ENCODE measurements at places on chromosomes 5 and 9. TPM values are rescaled to one million over a fixed set of nuclear protein-coding genes. Genes with fewer than 3 reads are reported as not detected.

FIBCD1 gene
- total RNA-seq = 2.0 TPM

GRCh38 chr5:57989378-57989777 lies 470.5 kb downstream of the PLK2 start:
- ATAC-seq = no peak

DNA sequence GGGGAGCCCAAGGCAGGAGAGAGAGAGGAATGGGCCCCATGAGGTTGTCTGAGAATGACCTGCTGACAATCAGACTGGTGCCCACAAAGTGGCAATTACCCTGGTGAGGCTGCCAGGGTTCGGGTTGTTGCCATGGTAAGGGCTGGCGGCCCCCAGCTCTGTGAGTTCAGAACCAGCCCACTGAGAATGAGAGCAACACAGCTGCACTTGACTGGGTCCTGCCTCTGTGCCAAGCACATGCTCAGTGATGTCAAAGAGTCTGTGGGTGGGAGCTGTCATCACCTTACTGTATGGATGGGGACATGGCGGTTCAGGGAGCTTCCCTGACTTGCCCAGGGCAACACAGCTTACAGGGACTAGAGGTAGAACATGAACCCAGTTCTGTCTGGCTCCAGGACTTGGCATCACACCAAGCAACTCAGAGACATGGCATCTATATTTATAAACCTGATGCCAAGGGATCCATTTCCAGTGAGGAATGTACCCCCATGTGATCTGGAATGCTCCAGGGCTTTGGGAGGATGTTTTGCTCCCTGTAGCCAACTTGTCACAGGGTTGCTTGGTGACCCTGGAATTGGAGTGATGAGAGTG lies 38.2 kb upstream of the TEX48 start:
- ATAC-seq = no peak

TNFSF8 gene
- 0.85 TPM for total RNA-seq

GRCh38 chr9:117739624-117740347 lies 35.6 kb downstream of the TLR4 start:
- ATAC-seq = no peak

- ATAC-seq = no peak
Measured at GRCh38 chr9:129687391-129687790, 21.9 kb downstream of the PRRX2 start.

GRCh38 chr5:57190593-57190992 lies 16.7 kb downstream of the GPBP1 start:
- ATAC-seq = no peak

GRCh38 chr9:75707191-75707590 lies 183.3 kb upstream of the PCSK5 start:
- ATAC-seq = no peak

DNA sequence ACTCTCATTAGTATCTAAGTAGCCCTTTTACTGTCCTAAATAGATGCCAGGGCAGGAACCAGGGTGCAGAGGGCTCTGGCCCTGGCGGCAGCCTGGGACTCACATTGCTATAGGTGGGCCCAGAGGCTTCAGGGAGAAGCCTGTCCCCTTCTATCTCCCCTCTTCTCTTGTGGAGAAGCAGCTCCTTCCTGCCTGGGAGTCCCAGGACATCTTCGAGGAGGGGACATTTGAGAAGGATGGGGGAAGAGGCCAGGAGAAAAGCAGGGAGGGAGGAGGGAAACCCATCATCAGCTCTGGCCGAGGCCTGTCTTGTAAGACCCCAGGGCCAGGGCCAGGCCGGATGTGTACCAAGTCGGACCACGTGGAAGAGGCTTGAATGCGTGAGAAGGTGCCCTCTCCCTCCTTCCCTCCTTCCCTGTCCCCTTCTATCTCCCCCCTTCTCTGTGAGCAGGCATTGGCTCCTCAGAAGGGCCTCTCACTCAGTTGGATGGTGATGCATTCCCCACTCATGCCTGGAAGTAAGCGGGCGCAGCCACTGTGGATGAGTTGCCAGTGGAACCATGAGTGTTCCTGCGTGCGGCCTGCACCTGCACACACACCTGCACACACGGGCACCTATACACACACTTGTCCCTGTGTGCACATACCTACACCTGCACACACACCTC lies 20.7 kb upstream of the LPCAT1 start:
- ATAC-seq = no peak

PDCD1LG2 gene
- total RNA-seq = 0.29 TPM

ORM2 gene
- total RNA-seq = not detected

PCDHA5 gene
- total RNA-seq = not detected

ARL10 gene
- 31.1 TPM for total RNA-seq

DMGDH gene
- 6.0 TPM for total RNA-seq

- ATAC-seq = no peak
Measured at GRCh38 chr5:428219-428618, 14.8 kb upstream of the EXOC3 start.

DNA sequence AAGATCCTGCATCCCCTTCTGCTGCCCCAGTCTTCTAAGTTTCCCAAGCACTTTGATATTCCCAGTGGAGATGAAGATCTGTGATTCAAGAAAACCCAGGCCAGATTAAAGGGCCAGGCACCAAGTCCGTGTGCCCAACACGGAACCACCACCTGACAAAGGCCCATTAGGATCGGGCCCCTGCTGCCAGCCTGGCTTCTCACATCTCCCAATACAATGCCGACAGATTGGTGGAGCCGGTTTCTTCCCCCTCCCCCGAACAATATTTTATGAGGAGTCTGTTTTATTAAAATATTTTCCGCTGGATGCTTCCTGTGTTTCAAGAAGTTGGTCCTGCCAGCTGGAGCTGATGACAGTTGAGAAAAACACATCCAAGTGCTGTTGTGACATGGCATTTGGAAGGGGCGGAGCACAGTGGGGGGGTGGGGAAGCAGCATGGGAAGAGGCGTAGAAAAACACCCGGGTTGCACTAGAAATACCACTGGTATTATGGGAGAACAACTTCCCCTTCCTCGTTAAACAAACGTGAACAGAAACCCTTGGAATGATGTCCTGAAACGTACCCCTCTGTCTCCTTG lies 45.0 kb downstream of the CRB2 start:
- no peak for ATAC-seq

FOXD4 gene
- 0.25 TPM for total RNA-seq

- no peak for ATAC-seq
Measured at GRCh38 chr5:76548525-76549229, 74.5 kb downstream of the F2RL2 start.

GRCh38 chr9:83649080-83649479 lies 26.1 kb downstream of the IDNK start:
- peak; percentile 88 for ATAC-seq

GRCh38 chr5:113276493-113276892 lies 158.3 kb downstream of the TSSK1B start:
- no peak for ATAC-seq

- no peak for ATAC-seq
Measured at GRCh38 chr9:107336718-107337360, 53.8 kb downstream of the RAD23B start.

DNA sequence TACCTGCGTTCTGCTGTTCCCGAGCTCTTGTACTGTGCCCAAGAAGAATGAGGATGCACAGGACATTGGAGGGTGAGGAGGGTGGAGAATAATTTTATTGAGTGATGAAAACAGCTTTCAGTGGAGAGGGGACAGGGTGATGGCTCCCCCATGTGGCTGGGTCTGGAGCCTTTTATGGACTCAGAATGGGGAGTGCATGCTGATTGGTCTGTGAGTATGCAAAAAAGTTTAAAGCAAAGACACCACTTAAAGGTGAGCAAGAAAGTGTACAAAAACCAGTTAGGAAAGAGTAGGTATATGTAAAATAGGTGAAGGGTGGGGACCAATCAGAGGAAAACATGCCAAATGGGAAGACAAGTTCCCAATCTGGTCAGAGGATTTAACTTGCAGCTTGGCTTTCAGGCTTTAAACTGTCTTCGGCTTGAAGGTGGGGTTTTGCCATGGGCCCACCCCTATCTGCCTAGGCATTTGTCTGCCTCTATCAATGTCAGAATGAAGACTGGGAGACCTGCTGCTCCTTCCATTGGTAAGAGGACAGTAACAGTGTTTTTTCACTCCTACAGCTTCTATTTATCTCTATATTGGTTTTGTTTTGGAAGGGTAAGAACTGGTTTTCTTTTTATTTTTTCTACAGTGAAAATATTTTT lies 118.0 kb upstream of the RAI14 start:
- no peak for ATAC-seq

- ATAC-seq = peak; percentile 96
Measured at GRCh38 chr9:91681461-91682305, 258.1 kb upstream of the NFIL3 start.

DNA sequence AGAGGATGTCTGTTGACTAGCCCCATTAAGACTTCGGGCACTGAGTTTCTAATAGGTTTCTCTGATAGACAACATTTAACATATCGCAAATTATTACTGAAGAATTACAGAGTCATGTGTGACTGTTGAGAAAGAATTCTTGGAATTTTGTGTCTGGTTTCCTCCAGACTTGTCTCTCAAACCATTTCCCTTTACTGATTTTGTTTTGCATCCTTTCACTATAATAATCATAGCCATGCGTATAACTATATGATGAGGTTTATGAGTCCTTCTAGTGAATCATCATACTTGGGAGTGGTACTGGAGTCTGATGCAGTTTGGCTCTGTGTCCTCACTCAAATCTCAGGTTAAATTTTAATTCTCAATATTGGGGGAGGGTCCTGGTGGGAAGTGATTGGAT lies 27.0 kb downstream of the ZNF169 start:
- ATAC-seq = no peak

DNA sequence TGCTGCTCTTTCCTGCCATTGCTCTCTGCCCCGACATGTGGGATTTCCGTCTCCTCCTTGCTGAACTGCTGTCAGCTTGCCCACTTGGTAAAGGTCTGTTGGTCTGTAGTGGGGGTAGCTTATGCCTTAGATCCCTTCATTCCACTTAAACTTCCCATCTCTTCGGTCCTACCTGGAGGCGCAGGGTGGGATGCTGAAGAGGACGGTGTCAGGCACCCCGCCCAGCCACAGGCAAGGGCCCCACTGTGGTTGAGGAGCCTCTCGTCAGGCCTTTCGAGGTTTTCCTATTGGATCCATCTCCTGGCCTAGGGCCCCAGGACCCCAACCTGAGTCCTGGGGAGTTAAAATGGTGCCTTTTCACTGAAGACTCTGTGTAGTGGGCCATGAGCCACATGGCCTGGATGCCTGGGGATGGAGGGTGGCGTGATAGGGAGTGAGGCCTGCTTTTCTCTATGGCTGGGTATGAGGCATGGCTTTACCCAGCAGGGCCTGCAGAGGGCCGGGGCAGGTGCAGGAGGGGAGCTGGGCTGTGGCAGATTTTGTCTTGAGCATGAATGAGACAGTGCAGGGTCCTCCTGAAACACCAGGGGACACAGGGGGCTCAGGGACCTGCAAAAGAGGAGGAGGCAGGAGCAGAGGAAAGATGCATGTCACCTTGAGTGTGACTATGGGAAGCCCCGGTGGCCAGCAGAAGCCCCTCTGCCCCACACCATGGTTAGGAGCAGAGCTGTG lies 25.8 kb upstream of the RNF130 start:
- no peak for ATAC-seq

GRCh38 chr9:131190191-131190590 lies 64.8 kb downstream of the NUP214 start:
- ATAC-seq = no peak
